ENCODE measurements at places on chromosomes 2 and 18.

- no peak for DNase-seq
Measured at GRCh38 chr2:230684270-230685168, 28.1 kb upstream of the CAB39 start.

DNA sequence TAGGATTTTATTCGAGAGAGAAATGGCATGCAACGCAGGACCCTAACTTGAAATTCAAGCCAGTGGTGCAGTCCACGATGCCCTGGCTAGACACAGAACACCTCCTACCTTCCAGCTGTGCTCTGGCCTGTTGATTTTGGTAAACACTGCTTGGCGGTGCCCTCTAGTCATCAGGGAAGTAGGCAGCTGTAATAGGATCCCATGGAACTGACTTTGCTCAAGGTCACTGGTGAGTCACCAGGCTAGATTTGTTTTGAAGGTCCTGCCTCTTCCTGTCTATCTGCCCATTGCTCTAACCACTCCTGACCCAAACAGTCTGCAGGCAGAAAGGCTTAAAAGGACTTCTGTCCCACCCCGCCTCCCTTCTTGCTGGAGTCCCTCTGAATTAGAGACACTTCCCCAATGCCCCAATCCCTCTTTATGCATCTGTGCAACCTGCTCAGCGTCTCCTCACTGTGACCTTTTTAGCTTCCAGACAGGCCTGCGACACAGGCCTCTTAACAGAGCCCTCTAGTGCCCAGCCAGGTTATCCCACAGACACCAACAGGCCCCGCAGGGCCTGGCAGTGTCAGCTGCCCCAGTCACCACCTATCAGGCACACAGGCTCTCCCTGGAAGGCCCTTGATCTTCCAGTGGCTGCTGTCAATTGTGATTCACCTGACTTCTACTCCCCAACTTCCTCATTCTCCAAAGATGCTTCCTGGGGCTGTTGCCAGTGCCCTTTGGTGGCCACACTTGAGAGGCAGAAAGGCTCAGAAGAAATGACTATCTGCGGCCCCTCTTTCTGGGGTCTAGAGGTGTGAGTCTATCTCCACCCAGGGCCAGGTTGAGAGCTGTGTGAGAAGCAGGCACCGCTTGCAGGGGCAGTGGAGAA is 5.2 kb downstream of the TMEM127 start:
- peak; percentile 80 for DNase-seq

DNA sequence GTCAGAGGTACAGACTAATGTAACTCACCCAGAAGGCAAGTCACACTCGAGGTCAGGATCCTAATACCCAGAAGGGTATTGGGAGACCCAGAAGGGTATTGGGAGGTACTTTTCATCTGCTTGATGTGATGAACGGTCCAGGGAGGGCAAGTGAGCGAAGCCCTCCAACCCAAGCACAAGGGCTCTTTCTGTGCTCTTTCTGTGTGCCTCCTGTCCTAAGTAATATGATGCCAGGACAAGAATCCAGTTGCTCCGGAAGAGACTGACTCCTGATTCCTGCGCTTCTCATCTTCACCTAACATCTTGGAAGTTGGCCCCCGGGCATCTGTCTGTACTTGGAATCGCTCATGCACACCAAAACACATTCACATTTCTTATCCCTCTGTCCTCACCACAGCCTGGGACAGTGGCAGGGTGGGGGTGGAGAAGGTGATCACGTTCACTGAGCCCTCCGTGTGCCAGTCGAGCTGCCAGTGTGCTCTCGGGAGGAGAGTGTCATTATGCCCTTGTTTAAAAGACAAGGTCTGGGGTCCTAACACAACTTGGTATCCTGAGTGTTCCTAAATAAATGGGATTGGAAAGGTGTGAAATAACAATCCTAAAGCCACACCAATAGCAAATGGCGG is 17.1 kb downstream of the GYPC start:
- DNase-seq: no peak

DNA sequence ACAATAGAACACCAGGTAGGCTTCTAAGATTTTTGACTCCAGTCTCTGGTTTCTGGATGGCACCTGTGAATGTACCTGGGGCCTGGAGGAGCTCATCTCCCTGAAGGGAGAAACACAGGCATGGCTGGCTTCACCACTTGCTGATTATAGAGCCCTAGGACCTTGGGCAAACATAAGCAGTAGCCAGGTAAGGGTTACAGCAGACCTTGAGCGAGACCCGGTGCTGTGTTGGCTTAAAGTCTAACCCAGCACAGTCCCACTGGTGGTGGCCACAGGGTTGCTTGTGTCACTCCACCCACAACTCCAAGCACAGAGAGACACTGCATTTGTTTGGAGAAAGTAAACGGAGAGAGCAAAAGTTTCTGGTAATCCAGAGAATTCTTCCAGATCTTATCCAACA is 104.7 kb upstream of the SPOPL start:
- no peak for DNase-seq

Data from Kasumi-1 (cell line).